ENCODE measurements at places on chromosomes 12 and 14.

GRCh38 chr14:89805501-89805900, 149.0 kb downstream of the EFCAB11 start:
- DNase-seq, result no peak

DNA sequence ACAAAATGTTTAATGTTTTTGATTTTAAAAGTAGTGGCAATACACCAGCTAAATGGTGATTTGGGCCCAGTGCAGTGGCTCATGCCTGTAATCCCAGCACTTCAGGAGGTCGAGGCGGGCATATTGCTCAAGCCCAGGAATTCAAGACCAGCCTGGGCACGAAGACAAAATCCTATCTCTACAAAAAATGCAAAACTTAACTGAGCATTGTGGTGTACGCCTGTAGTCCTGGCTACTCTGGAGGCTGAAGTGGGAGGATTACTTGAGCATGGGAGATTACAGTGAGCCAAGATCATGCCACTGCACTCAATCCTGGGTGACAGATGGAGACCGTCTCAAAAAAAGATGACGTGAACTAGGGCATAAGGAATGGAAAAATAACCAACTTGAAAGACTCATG, 4.7 kb downstream of the RPL36AL start:
- DNase-seq, result no peak

GRCh38 chr12:127785540-127785939, 481.4 kb upstream of the TMEM132C start:
- DNase-seq, result no peak

DNA sequence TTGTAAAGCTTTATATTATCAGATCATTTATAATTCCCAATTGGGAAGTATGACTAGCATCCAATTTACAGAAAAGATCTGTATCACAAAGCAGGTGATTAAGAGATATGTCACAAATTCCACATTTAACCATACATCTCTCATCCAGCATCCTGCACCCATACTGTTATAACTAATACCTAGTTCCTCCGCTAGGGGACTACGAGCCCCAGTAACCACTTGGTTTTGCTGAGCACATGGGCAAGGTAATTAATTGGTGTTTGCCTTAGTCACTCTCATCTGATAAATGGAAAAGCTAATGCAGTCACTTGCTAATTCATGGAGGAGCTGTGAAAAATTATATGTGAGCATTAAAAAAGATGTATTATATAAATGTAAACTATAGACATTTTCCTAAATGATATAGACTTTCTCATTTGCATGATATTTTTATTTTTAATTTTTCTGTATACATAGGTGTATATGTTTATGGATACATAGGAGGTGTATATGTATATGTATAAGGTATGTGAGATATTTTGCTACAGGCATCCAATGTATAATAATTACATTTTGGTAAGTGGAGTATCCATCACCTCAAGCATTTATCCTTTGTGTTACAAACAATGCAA, 1031.8 kb downstream of the GALC start:
- no peak for DNase-seq

- DNase-seq, result no peak
Measured at GRCh38 chr14:75260025-75260763, 18.4 kb upstream of the FOS start.

- DNase-seq, result no peak
Measured at GRCh38 chr14:65079768-65080167, 22.5 kb downstream of the MAX start.

DNA sequence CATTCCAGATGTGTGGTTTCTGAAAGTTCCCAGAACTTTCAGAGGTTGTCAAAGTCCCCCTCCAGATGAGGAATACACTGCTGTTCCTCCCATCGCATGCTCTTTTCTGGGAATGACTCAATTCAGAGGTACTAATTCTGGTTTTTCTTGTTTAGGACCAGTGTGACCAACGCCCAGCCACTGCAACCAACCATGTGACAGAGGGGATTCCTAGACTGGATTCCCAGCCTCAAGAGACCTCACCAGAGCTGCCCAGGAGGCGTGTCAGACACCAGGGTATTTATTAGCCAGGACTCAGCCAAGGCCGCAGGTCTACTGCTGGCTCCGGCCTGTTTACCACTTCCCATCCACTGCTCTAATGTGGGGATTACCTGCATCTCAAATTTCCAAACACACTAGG, 24.2 kb downstream of the TRAFD1 start:
- no peak for DNase-seq

GRCh38 chr14:68729556-68729955, 63.3 kb downstream of the ZFP36L1 start:
- no peak for DNase-seq

DNA sequence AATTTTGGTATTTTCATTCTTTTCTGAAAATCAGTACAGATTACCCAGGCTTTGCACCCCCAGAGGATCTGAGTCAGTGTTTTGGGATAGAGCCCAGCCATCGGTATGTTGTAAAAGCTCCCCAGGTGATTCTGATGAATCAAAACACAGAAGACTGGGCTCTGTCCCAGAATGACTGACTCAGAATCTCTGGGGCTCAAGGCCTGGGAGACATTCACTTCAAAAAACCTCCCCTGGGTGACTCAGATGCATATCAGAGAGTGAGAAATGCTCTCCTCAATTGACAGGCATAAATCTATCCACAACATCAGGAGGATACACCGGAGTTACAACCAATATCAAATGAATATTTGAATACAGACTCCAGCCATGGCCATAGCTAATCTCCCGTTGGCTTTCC, 32.6 kb downstream of the SLC35F4 start:
- no peak for DNase-seq

- no peak for DNase-seq
Measured at GRCh38 chr14:22188318-22188717, 400.7 kb downstream of the DAD1 start.

- no peak for DNase-seq
Measured at GRCh38 chr14:80049055-80049454, 162.2 kb downstream of the DIO2 start.

DNA sequence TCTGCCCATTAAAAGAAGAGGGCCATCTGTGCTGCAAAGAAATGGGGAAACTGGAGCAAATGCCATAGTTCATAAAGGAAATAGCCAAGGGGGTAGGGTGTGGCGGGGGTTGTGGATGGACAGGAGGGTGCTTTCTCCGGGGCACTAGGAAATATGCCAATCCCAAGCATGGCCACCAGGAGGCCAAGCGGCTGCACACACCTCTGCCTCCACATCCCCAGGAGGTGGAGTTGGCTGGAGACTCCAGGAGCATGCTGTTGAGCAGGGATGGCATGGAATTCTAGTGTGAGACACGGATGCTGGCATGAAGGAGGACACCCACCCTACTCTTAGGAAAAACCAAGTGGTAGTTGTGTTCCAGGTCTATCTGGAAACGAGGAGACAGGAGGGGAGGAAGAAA, 25.2 kb downstream of the NID2 start:
- no peak for DNase-seq

DNA sequence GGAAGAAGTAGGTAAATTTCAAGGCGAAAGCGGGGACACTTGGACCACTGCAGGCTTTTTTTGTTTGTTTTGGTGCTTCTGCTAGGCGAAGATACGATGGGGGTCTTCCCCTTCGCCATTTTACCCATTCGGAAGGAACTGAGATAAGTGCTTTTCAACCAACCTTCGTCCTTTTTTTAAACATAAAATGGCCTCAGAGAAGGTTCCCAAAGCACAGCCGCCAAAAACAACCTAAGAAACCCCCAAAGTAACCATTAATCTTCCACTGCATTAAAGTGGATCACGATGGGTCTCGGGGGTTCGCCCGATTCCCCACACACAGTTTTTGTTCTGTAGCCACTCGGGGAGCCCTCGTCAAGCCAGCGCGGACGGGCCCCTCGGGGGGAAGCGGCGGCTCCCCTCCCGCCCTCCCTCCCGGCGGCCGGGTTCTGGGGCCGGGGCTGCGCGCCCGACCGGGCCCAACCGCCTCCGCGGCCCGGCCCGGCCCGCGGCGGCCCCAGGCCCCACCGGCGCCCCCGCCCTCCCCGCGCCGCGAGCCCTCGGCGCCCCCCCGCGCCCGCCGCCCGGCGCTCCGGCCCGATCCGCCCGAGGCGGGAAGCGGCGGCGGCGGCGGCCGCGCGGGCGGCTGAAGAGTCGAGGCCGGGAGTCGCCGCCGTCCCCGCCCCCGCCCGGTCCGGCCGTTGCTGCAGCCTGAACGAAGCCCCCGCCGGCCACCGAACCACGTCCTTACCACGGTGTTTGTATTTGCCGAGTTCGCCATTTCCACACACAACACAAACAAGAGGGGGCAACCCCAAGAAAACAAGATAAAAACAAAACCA, 790 bp downstream of the GTF2A1 start:
- no peak for DNase-seq

DNA sequence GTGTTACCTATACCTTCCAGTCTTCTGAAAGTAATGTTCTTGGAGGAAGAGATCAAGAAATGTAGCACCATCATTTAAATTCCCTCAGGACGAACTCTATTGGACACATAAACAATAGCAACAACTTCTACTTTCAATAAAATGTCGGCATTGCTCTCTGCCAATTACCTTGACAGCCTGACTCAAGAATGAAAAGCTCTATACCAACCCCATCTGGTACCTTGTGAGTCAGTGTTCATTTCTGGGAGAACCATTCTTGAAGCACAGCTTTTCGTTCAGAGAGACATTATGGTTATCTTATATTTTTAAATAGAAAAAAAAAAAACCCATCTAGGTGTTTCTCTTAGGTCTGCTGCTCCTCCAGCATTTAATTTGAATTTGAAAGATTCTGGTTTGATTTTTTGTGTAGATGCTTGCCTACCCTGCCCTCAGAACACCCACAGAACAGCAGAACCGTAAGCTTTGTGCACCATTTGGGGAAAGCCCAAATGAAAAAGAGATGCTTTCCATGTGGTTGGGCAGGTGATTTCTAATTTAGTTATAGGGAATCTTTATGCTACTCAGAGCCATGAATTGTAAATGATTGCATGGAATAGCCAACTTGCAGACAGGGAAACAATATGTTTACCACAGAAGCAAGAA, 156.0 kb downstream of the SAMD4A start:
- DNase-seq, result no peak

DNA sequence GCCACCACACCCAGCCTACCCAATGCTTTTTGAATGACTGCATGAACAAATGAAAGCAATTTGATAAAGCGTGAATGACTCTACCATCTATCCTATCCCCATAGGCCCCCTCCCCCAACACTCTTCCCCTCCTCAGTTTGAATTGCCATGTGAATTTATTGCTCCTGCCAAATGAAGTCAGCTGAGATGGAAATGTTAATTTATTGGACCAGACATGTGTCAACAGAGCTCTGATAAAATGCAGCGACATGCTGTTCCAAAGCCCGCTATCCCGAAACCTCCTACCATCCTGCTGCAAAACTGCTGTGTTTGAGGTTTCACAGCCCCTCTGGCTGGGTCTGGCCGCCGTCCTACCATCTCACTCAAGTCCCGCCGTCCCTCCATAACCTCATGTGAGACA, 360.5 kb downstream of the CACNA1C start:
- DNase-seq, result no peak

DNA sequence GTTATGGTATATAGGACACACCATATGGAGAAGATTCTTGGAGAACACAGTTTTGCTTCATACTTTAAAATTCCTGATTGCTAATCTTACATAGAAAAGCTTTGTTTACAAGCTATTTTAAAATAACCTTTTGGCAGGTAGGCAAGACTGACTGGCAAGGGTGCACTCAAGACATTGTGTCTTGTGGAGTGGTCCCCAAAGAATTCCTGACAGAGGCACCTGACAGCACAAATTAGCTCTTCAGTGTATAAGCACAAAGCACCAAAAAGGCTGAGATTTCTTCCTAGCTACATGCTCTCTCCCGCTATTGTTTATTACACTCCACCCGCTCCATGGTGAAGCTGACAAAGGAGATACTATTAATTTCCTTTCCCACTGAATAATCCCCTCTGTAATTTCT, 139.4 kb downstream of the MON2 start:
- DNase-seq, result no peak

- no peak for DNase-seq
Measured at GRCh38 chr14:74954947-74955228, 509 bp downstream of the PGF start.

DNA sequence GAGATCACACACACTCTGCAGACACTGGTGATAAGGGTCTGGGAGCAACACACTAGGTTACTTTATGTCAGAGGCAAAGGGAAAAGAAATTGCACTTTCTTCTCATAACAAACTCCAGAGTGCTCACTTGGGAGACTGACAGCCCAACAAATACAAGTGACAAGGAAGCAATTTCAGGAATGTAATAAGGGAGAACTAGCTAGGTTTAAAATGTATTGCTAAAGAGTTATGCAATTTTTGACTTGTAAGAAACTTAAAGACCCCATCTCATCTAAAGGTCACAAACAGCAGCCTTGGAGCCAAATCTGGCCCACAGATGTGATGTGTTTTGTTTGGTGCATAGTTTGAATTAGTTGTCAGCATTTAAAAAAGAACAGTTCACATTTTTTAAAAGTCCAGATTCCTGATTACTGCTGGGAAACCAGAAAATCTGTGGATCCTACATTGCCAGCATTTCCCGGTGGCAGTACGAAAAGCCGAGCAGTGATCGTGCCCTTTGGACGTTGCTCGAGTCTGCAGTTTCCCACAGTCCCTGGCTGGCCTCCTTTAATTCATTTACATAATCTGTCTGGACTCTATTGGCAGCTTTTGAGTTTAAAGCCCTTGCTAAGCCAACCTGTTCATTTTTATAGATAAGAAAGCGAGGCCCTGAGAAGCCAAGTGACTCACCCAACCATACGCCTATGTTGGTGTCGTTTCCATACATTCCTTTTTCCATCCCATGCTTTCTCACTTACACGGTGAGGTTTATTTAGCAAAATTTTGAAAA, 42.0 kb upstream of the ETV6 start:
- DNase-seq, result no peak

DNA sequence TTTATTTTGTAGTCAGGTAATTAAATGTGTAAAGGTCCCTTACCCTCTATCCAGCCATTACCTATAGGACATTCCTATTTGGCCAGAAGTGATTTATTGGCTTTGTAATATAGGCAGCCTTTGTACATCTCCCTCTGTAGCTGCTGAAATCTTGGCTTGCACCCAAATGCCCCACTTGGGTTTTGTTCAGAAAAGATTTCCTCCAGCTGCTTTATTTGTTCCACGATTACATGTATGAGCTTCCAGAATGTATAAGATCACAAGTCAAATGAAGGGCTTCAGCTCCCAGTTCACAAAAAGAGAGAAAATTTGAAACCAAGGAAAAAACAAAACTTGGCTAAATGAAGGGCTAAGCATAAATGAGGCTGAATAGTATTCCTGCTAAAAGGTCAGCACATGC, 103.4 kb downstream of the EFCAB11 start:
- DNase-seq, result no peak

DNA sequence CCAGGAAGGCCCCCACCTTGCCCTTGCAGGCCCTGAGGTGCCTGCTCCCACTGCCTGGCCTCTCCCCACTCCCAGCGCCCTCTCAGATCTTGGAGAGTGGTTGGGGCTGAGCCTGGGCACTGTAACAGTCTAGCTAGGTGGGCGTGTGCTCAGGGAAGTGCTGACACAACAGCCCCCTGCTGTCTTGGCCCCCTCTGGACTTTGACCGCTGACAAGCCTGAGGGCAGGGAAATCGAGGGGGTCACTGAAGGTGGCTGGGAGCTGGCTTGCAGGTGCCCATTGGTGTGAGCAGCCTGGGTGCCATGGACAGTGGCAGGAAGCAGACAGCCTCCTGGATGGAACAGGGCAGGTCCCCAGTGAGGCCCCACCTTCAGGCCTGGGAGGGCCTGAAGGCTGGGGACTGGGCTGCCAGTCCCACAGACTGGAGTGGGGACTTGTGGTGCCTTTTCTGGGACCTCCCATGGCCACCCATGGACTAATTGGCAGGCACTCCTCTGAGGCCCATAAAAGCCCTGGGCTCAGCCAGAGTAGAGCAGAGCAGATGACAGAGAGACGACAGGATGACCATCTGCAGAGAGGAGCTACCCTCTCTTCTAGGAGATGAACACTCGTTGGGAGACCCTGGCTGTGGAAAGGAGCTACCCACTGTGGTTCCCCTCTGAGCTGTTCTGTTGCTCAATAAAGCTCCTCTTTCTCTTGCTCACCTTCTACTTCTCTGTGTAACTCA, 158.6 kb upstream of the SLC38A2 start:
- DNase-seq, result no peak

Data from substantia nigra (tissue), 51 donors.